Thymus (tissue), 14 donors: ENCODE measurements at places on chromosomes 4 and X.

DNA sequence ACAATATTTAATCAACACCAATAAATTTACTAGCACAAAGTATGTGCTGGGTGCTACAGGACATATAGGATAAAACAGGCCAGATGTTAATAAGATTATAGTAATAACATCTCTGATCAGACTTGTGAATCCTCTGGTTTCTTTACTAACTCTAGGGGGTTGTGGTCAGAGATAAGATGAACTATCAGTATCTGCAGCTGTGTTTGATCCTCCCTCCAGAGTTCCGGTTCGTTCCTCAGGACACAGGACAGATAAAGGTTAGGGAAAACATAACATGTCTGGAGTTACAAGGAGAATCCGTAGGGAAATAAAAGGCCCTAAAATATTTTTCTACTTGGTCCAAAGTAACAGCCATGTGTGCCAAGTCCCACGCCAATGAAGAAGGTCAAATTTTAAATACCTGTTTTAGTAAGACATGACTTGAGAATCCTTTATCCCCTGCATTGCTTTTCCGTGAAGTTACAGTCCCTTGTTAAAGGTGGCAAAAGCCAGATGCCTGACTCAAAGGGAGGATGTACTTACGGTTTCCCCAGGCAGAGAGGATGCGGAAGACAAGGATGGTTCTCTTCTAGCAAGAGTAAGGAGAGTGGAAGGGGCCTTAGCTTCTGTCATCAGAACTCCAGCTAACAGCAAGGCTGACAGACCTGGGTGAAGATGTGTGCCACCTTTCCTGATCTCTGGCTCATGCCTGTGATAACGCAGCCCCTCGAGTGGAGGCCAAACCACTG is 44.4 kb downstream of the KIAA0232 start:
- no peak for DNase-seq

DNA sequence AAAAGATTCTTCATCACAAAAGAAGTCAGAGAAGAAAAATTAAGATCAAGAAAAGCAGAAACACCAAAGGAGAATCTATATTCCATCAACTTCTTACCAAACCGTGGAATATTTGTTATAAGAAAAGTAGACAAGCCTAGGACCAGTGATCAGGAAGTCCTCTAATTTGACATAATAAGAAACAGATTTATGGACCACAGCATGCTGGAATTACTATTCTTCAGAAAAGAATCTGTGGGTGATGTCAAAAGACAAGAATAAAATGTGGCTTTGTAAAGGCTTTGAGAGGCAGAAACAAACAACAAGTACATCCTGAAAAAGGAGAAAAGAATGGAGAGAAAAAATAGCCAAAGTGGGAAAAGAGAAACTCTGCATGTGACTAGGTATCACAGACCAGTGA is 123.3 kb downstream of the SLC10A7 start:
- no peak for DNase-seq

DNA sequence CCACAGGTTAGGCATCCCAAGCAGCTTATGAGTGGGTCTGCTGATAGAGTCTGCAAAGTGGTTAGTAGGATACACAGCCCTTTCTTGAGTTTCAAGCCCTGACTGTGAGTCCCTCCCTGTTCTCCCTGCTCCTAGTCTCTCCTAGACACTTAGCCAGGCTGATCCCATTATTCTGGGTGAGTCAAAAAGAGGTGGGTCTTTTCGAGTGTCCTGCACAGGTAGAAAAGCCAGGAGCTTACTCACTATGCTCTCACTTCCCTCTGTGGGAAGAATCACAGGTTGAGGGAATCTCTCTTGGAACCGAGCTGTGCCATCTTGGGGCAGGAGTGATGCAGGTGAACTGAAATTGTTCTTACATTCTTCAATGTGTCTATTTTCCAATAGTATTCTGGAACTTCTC is 29.7 kb downstream of the SCLT1 start:
- DNase-seq, result no peak

- DNase-seq, result no peak
Measured at GRCh38 chrX:79117078-79117477, 27.4 kb upstream of the GPR174 start.

DNA sequence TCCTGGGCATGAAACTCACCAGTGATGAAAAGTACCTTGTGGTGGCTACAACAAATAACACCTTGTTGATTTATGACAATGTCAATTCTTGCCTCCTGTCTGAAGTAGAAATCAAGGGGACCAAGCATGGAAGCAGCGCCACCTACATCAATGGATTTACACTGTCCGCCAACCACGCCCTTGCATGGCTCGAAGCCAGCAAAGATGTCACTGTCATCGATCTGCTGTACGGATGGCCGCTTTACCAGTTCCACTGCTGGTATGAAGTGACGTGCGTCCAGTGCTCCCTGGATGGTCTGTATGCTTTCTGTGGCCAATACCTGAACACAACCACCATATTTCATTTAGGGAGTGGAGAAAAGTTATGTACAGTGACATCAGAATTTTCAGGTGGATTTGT is 200.5 kb downstream of the NWD2 start:
- no peak for DNase-seq

DNA sequence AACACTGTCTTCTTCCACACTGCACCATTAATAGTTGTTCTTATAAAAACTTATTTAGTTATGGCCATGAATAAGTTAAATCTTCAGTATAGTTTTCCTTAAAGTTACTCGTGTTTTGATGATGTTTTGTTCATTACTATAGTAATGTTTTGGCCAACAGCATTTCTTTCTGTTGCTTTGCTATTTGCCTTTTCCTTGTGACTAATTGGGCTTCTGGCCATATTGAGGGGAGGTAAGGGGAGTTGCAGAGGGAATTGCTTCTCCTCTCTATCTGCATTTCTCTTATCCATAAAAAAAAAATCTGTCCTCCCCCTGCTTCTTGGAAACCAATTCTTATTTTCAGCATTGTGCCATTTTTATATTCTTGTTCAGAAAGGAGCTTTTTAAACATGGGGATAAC is 42.7 kb upstream of the ZCCHC12 start:
- no peak for DNase-seq

- no peak for DNase-seq
Measured at GRCh38 chrX:150202641-150203247, 160.4 kb upstream of the MAMLD1 start.

GRCh38 chr4:1575418-1576303 is 108.5 kb downstream of the FAM53A start:
- no peak for DNase-seq

DNA sequence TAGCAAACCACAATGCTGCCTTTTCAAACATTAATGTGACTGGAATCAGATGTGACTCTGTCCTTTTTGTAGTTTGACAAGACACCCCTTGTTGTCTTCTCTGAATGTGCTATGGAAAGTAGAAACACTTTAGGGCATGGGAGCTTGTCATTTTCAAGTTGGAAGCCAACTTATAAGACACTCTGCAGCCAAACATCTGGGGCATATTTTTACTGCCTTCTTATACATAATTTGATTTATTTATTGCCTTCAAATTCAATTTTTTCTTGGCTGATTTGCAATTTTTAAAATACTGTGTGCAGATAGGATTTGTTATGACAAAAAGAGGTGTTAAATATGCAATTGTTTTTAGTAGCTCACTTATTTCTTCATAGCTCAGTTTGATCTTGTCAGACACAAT is 1002.0 kb upstream of the PCDH7 start:
- DNase-seq, result no peak
